ENCODE measurements at places on chromosomes 5 and 9.
A peak's percentile ranks its signal among the peaks of the same experiment; 100 is the strongest.

- DNase-seq: no peak
These were observed 9.1 kb downstream of the TYRP1 start for GRCh38 chr9:12702160-12702758.

- DNase-seq: no peak
These were observed 209.6 kb downstream of the FSTL4 start for GRCh38 chr5:133402775-133403174.

DNA sequence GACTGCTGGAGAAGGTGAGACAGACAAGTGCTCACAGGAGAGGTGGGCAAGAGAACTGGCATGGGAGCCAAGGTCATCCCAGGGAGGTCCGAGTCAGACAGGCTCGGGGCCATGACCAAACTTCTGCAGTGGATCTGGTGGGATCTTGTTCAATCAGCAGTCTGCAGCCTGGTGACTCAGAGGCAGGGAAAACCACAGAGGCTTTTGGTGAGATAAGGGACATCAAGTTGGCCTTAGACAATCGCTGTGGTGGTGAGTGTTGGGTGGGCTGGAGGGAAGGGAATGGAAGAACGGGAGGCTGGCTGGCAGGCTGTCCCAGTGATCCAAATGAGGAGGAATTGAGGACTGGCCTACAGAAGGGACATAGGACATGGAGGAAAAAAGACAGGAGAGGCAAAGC is 123.8 kb downstream of the TMEM174 start:
- DNase-seq: no peak

GRCh38 chr5:71701407-71701806 is 17.7 kb upstream of the CARTPT start:
- peak; percentile 15 for DNase-seq

DNA sequence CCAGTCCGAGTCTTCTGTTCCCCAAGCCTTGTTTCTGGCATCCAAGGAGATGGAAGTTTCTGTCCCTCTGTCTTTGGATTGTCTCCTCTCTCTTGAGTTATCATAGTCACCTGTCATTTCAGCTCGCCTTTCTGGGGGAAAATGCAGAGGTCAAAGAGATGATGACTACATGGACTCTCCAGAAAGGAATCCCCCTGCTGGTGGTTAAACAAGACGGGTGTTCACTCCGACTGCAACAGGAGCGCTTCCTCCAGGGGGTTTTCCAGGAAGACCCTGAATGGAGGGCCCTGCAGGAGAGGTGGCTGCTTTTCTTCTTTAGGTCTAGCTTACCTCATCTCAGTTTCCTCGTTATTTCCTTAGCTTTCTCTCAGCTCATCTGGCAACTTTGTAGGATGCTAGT is 25.1 kb downstream of the ERAP2 start:
- no peak for DNase-seq

- DNase-seq: no peak
These were observed 165.5 kb downstream of the C9orf50 start for GRCh38 chr9:129455151-129455995.

GRCh38 chr5:181236954-181237641 is 6.6 kb downstream of the RACK1 start:
- no peak for DNase-seq

DNA sequence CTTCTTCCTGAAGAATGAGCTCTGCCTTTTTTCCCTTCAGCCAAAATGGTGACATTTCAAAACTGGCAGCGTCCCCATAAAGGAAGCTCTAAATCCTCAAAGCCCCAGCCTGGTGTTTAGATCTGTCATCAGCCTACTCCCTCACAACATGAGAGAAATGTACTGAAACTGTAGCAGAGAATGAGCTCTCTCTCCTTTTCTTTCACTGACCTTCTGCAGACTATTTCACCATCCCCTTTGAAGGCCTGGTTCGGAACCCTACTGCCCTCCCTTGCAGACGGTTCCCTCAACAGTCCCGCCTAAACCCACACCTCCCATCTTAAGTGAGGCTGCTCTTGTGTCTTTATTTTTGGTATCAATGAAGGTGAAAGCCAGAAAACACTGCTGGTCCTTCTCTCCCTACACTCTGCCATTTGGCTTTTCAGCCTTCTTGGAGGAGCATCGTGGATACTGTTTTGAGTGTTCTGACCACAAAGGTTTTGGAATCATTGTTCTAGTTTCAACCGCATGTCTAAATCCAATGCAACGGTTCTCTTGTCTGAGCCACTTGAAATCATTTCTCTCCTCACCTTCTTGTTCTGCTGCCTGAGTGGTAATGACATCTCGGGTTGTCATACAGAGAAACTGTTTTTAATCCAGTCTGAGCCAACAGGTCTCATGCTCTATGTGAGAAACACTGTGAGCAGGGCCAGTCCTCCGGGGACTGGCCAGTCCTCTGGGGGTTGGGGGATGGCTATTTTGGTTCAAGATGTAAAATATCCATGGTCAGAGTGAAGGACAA is 39.0 kb downstream of the ITK start:
- peak; percentile 65 for DNase-seq

- no peak for DNase-seq
These were observed 30.0 kb downstream of the S1PR3 start for GRCh38 chr9:89021154-89021803.

DNA sequence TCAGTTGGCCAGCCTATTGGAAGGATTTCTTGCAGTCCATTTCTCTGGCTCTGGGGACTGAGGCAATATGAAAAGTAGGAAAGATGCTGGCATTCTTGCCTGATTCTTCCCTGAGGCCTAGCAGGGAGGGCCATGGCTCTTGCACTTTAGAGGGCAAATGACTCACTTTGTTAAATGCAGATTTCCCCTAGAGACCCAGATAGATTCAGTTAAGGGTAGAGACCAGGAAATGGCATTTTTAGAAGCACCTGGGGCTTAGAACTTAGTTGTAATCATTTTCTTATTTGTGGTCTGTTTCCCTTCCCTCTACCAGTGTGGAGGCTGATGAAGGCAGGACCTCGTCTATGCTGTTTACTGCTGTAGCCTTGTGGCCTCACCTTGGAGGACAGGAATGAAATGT is 112.8 kb upstream of the NR3C1 start:
- DNase-seq: no peak

DNA sequence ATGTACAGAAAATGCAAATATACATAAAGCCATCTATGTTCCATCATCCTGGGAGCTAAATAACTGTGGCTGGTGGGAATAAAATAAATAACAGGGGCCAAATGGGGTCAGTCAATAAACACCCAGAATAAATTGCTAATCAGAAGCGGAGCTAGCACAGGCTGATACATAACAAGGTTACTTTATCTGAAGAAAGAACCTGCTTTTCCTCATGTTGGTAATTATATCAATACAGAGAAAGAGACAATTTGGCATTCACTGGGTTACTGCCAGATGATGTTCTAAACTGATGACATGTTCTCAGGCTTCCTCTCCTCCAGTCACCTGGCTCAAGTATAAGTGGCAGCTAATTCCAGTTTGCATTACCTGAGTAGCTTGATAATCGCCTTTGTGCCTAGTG is 144.9 kb upstream of the CD180 start:
- no peak for DNase-seq

GRCh38 chr5:1161833-1162229 is 39.6 kb upstream of the SLC6A19 start:
- DNase-seq: no peak

DNA sequence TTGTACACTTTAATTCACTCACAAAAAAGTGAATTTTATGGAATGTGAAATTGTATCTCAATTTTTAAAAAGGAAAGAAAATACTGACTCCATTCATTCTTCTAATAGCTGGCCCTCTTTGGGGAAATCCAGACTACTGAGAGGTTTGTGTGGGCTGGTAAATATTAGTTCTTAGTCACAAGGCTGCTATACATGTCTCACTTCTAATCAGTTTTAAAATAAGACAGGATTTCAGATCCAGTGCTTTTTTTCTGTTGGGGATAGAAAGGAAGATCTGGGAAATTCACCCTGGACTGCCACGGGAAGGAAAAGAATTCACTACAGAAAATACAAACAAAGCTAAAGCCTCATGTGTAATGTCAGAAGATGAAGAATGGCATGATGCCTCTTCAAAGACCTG is 32.7 kb upstream of the ADAMTSL1 start:
- no peak for DNase-seq

- no peak for DNase-seq
These were observed 91.2 kb downstream of the RIC1 start for GRCh38 chr9:5720151-5720550.

- DNase-seq: no peak
These were observed 764.2 kb upstream of the ZNF608 start for GRCh38 chr5:125510651-125511050.

- no peak for DNase-seq
These were observed 120.0 kb upstream of the KLF9 start for GRCh38 chr9:70534471-70534870.

- DNase-seq: peak; percentile 95
These were observed 18.3 kb upstream of the PHYHD1 start for GRCh38 chr9:128902351-128903078.

GRCh38 chr5:116806836-116807235 is 232.2 kb upstream of the SEMA6A start:
- DNase-seq: no peak

DNA sequence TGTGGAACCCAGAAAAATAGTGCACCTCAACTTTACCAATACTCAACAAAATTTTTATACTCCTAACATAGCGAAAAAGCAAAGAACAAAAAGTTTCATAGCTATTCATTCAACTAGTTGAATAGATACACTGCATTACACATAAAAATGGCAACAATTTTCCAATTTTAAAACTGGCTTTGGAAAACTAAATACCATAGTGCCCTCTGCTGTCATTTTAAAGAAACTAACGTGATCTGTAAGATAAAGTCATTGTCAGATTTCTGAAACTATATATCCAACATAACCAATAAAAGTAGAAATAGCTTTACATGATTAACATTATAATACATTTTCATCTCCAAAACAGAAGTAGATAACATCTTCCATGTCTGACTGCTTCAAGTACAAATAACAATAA is 31.6 kb downstream of the DTWD2 start:
- no peak for DNase-seq

- DNase-seq: no peak
These were observed 265.4 kb upstream of the KLF9 start for GRCh38 chr9:70679845-70680244.

DNA sequence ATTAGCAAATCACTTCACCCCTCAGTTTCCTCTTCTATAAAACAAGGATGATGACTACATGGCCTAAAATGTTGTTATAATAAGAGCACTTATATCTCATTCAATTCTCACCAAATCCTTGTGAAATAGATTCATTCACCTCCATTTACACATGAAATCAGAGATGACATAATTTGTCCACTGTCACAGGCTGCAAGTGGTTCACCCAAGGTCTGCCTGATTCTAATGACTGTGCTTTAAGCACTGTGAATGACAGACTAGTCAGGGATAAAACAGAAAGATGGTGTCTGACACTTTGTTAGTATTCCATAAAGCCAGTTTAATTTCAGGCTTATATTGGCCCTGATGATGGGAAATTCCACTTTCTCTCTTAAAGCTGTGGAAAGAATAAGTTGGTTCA is 209.5 kb downstream of the MAPKAP1 start:
- no peak for DNase-seq

Data from activated naive CD4-positive, alpha-beta T cell treated with anti-CD3 and anti-CD28 coated beads for 36 hours (primary cell).